ENCODE measurements at places on chromosomes 16 and 17.

DNA sequence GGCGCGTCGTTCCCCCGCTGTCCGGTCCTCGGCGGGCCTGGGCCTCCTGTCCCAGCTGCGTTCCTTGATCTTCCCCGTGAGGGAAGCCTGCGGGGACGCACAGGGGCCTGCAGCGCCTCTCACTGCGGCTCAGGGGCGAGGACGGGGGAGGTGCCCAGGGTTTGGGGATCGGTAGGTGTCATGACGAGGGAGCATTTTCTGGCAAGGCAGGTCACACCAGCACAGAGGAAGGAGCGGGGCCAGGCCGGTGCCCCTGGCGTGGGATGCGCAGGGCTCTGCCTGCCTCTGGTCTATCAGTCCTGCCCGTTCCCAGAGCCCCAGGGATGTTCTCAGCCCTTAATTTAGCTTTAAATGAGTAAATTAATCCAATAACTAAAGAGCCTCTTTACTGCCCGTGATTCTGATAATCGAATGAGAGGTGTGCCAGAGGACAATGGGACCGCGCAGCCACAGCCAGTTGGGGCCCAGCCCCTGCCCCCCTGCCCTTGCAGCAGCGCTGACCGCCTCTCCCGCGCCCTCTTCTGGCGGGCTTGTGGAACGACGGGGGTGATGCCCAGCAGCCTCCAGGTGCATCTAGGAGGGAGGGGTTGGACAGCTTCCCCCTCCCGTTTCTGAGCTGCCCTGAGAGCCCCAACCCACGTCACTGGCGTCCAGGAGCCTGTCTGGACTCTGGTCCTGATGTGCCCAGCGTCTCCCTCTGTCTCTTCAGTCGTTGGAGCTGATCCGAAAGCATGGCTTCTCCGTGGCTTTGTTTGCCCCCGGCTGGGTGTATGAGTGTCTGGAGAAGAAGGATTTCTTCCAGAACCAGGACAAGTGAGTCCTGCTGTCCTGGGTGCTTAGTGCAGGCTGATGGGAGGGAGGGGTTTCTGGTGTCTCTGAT, 7.9 kb downstream of the ENGASE start:
- no peak overlapping the region for H3K27ac ChIP-seq
- H3K27me3 ChIP-seq = no peaks in the 10 kb centered on the region
- no peaks in the 10 kb centered on the region for H3K4me1 ChIP-seq
- H3K36me3 ChIP-seq = peaks cover 38% of the 10 kb centered on the region
- DNase-seq = peak; percentile 87

DNA sequence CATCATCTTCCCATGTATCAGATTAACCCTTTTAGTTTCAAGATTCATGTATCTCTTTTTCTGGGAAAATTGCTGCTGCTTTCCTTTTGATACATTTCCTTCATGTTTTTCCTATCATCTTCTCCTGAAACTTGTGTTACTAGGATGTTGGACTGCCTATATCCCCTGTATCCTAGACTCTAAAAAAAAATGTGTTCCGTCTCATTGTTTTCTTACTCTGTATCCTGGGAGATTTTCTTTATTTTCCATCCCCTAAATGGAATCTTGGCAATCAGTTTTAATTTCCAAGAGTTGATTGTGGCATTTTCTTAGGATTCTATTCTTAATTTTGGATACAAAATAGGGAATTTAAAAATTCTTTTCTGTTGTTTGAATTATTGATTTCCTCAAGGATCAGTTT, 36.8 kb downstream of the MAP2K4 start:
- DNase-seq = no peak
- H3K27me3 ChIP-seq = no peaks in the 10 kb centered on the region
- peaks cover 10% of the 10 kb centered on the region for H3K36me3 ChIP-seq
- H3K27ac ChIP-seq = no peak overlapping the region
- H3K4me3 ChIP-seq = no peak overlapping the region
- H3K4me1 ChIP-seq = no peaks in the 10 kb centered on the region

- no peaks in the 10 kb centered on the region for H3K27me3 ChIP-seq
- no peaks in the 10 kb centered on the region for H3K36me3 ChIP-seq
- no peaks in the 10 kb centered on the region for H3K4me1 ChIP-seq
- no peak overlapping the region for H3K27ac ChIP-seq
These were observed 257.8 kb downstream of the RBFOX3 start for GRCh38 chr17:79353016-79353415.

DNA sequence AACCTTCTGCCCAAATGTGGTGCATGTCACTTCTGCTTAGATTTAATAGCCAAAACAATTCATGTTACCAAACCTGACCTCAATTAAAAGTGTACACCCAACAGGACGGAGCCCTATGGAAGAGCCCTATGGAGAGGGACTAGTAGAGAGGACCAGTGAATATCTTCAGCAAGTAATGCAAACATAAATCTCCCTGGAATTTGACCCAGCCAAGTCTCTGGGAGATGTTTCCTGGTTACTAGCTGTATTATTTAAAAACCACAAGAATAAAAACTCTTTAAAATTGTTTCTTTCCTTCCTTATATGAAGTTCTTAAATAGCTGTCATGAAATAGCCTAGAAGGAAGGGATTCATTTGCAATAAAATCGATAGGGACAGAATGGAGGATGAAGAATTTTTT, 255.8 kb downstream of the CDH11 start:
- H3K4me3 ChIP-seq = no peak overlapping the region
- no peaks in the 10 kb centered on the region for H3K36me3 ChIP-seq
- no peaks in the 10 kb centered on the region for H3K27me3 ChIP-seq
- no peaks in the 10 kb centered on the region for H3K4me1 ChIP-seq
- DNase-seq = no peak
- no peak overlapping the region for H3K27ac ChIP-seq

- H3K36me3 ChIP-seq = peaks cover 18% of the 10 kb centered on the region
- no peak overlapping the region for H3K4me3 ChIP-seq
- no peak overlapping the region for H3K27ac ChIP-seq
- DNase-seq = no peak
- no peaks in the 10 kb centered on the region for H3K27me3 ChIP-seq
- H3K4me1 ChIP-seq = no peaks in the 10 kb centered on the region
These were observed 13.6 kb downstream of the CDRT4 start for GRCh38 chr17:15453782-15454181.

- no peak for DNase-seq
- no peak overlapping the region for H3K27ac ChIP-seq
These were observed 13.3 kb upstream of the SLC6A4 start for GRCh38 chr17:30248786-30249185.

GRCh38 chr16:71769222-71769621, 39.4 kb downstream of the AP1G1 start:
- no peak overlapping the region for H3K27ac ChIP-seq
- peaks cover 44% of the 10 kb centered on the region for H3K36me3 ChIP-seq
- no peak overlapping the region for H3K4me3 ChIP-seq
- no peaks in the 10 kb centered on the region for H3K27me3 ChIP-seq
- H3K4me1 ChIP-seq = no peaks in the 10 kb centered on the region

DNA sequence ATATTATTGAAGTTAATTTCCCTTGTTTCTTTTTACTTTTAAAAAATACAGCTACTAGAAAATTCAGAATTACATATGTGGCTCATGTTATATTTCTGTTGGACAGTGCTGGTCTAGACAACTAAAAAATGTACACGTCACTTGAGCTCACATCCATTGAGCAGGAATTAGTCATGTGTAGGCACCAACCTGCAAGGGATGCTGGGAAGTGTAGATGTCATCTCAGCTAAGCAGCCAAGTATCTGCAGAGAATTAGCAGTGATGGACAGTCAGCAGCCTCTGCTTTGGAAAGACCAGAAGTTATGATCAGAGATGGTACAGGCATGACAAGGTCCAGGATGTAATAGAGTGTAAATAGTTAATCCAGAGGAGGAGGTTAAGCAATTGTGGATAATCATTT, 87.1 kb upstream of the HS3ST2 start:
- no peak overlapping the region for H3K27ac ChIP-seq
- no peak overlapping the region for H3K4me3 ChIP-seq
- no peaks in the 10 kb centered on the region for H3K4me1 ChIP-seq
- no peak for DNase-seq
- no peaks in the 10 kb centered on the region for H3K27me3 ChIP-seq

DNA sequence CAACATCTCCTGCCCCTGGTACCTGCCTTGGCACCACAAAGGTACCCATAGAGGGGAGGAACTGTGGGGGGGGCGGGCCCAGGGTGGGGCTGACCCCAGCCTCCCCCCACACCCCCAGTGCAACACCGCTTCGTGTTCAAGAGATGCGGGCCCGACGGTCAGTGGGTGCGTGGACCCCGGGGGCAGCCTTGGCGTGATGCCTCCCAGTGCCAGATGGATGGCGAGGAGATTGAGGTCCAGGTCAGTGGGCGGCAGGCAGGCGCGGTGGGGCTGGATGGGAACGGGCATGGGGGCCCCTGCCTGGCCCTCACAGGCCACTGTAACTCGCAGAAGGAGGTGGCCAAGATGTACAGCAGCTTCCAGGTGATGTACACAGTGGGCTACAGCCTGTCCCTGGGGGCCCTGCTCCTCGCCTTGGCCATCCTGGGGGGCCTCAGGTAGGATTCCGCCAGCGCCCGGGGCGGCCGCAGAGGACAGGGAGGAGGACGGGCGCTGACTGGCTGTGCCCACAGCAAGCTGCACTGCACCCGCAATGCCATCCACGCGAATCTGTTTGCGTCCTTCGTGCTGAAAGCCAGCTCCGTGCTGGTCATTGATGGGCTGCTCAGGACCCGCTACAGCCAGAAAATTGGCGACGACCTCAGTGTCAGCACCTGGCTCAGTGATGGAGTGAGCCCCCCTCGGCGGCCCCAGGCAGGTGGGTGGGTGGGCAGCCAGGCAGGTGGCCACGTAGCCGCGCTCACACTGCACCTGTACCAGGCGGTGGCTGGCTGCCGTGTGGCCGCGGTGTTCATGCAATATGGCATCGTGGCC, 7.1 kb downstream of the GCGR start:
- H3K27me3 ChIP-seq = peaks cover under 1% of the 10 kb centered on the region
- no peak overlapping the region for H3K27ac ChIP-seq
- no peak for DNase-seq
- no peaks in the 10 kb centered on the region for H3K36me3 ChIP-seq
- H3K4me1 ChIP-seq = no peaks in the 10 kb centered on the region
- H3K4me3 ChIP-seq = no peak overlapping the region

GRCh38 chr16:11429823-11430222, 84.6 kb downstream of the RMI2 start:
- H3K36me3 ChIP-seq = no peaks in the 10 kb centered on the region
- no peak for DNase-seq
- H3K4me1 ChIP-seq = no peaks in the 10 kb centered on the region
- H3K27me3 ChIP-seq = no peaks in the 10 kb centered on the region

GRCh38 chr17:18967916-18968315, 16.0 kb downstream of the SLC5A10 start:
- no peak overlapping the region for H3K4me3 ChIP-seq
- no peak for DNase-seq
- H3K36me3 ChIP-seq = peaks cover 2% of the 10 kb centered on the region
- no peak overlapping the region for H3K27ac ChIP-seq
- no peaks in the 10 kb centered on the region for H3K27me3 ChIP-seq

DNA sequence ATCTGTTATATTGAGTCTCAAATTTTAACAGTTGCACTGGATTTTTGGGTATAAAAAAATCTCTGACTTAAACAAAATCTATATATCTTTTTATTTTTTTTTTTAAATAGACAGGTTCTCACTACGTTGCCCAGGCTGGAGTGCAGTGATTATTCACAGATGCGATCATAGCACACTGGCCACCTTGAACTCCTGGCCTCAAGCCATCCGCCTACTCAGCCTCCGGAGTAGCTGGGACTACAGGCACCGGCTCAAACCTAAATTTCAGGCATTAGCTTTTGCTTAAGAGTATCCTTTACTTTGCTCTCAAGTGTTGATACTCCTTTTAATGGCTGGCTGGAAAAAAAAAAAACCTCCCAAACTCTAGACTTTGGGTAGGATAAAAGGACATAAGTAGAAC, 61.6 kb downstream of the RPGRIP1L start:
- no peak for DNase-seq
- peaks cover 9% of the 10 kb centered on the region for H3K36me3 ChIP-seq
- no peaks in the 10 kb centered on the region for H3K4me1 ChIP-seq
- no peaks in the 10 kb centered on the region for H3K27me3 ChIP-seq

- H3K4me1 ChIP-seq = no peaks in the 10 kb centered on the region
- no peak overlapping the region for H3K4me3 ChIP-seq
- no peak for DNase-seq
These were observed 18.0 kb downstream of the CA5A start for GRCh38 chr16:87918338-87918737.

DNA sequence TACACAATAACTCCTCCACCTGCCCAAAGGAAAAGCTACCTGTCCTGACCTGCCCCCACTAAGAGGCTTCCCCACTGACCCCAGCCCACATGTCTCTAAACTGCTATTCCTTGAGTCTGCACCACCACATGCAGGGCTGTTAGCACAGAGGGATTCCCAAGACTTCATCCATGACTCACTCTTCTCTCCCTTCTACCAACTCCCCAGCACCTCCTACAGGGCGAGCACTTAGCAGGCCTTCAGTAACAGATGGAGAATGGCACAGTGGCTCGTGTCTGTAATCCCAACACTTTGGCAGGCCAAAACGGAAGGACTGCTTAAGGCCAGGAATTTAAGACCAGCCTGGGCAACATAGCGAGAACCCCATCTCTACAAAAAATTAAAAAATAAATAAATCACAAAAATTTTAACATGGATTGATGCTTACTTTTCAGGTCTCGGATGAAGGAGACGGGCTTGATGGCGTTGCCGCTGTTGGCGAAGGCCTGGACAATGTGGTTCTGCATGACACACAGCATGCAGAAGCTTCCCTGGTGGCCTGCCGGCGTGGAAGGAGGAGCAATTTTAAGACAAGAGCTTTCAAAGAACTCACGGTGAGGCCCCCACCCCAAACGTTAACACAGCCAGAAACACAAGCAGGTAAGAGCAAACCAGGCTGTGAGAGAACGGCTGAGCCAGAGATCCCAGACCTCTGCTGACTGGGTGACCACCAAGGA, 12.0 kb downstream of the USP36 start:
- H3K27me3 ChIP-seq = no peaks in the 10 kb centered on the region
- DNase-seq = peak; percentile 63
- H3K4me3 ChIP-seq = no peak overlapping the region
- peaks cover 93% of the 10 kb centered on the region for H3K36me3 ChIP-seq
- H3K27ac ChIP-seq = no peak overlapping the region
- no peaks in the 10 kb centered on the region for H3K4me1 ChIP-seq

DNA sequence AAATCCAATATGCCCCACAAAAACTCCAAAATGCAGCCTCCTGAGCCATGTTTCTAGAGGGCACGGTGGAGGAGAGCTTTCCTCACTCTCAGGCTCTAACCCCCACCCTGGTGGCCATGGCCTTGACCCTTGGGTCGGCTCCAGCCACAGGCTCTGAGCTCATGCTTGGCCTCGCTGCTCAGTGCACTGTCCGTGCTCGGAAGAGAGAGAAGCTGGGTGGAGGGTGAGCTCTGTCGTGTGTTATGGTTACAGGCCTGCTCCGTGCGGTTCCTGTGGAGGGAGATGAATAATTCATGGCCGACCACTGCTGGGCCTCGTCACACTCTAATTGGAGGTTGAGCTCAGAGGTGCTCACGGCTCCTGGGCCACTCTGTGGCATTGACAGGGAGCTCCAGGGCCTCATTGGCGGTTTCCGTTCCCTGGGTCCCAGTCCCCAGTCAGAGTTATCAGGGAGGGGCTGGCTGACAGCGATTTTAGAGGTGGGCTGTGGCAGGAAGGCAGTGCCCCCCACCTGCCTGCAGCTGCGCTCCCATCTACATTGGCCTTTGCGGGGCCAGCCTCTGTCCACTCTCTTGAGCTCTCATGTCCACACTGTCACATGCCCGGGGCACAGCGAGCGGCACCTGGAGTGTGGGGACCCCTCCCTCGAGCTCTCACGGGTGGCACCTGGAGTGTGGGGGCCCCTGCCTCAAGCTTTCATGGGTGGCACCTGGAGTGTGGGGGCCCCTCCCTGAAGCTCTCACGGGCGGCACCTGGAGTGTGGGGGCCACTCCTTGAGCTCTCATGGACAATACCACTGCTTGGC, 24.9 kb downstream of the ACSF3 start:
- no peak overlapping the region for H3K27ac ChIP-seq
- H3K36me3 ChIP-seq = peaks cover 65% of the 10 kb centered on the region
- no peaks in the 10 kb centered on the region for H3K4me1 ChIP-seq
- DNase-seq = peak; percentile 52
- H3K27me3 ChIP-seq = no peaks in the 10 kb centered on the region
